Fibroblast of lung (primary cell): ENCODE measurements at places on chromosomes 6 and 20. TPM values are rescaled to one million over a fixed set of nuclear protein-coding genes. Genes with fewer than 3 reads are reported as not detected.

Gene SNAI1
- 0.26 and 0.66 TPM in 2 replicates for total RNA-seq

Gene FAM83B
- under 0.01 TPM in 2 replicates for total RNA-seq

Gene GRIK2
- total RNA-seq, result under 0.01 and 0.33 TPM in 2 replicates

GRCh38 chr6:21284166-21284565 is 309.4 kb upstream of the SOX4 start:
- DNase-seq, result no peak

DNA sequence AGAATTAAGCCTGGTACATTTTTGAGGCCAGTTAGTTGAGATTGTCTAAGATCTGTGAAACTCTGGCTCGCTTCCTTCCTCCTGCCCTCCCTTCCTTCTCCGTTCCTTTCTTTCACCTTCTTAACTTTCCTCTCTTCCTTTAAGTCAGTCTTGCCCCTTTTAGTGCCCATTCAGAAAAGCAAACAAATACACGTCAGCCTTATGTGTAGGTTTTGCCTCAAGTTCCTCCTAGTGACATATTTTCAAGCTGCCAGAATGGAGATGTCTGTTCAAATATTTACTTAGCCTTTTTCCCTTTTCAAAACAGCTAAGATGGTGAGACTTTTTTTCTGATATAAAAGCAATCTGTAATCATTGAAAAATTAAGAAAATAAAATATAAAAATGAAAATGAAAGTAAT is 178.4 kb downstream of the FARS2 start:
- peak; percentile 9 for DNase-seq

Gene STX11
- total RNA-seq, result 0.26 and 0.33 TPM in 2 replicates

- DNase-seq, result no peak
These were observed 1.3 kb upstream of the PTK6 start for GRCh38 chr20:63538204-63539091.

DNA sequence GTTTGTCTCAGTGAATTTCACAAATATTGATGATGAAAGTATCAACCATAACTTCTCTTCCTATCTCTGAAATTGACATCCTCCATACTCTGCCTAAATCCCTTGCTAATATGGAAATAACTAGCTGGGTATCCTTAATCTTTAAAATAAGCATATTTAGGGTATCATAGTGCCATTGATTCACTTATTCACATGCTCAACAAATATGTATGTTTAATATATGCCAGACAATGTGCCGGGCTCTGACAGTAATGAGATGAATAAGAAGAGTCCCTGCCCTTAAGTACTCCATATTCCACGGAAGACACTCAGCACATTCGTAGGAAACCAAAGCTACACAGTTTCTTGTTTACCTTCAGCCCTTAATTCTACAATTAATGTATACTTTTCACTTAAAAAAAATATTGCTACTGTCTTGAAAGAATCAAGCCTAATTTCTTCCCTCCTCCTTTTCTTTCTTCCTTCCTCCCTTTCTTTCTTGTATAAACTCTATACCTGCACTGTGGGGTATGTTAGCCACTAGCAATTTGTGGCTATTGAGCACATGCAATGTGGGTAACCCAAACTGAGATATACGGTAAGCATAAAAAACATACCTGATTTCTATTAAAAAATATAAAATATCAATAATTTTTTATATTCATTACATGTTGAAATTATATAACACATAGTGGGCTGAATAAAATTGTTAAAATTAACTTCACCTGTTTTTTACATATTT is 42.8 kb upstream of the STXBP5 start:
- no peak for DNase-seq

- no peak for DNase-seq
These were observed 136.3 kb upstream of the SLC22A23 start for GRCh38 chr6:3593161-3593560.

DNA sequence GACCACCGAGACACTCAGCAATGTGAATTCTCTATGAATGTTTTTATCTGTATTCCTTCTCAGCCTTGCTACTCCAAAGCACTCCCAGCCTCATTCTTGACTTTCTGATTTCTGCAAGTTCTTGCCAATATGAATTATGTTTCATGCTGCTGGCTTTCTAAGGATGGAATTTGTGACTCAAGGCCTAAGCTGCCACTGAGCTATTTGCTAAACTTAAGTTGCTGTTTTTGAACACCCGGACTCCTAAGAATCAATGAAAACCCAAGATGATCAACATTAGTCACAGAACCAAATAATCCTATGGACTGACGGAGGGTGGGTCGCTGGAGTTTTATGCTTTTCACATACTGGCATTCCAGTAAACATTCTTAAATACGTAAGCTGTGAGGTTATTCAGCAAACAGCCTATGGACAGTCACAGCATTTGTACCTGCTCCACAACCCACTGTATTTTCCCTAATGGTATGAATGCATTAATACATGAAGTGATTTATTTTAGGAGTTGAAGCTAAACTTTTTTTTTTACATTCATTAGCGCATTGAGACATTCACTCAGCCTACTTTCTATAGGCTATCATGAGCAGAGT is 8.2 kb upstream of the PXDC1 start:
- peak; percentile 85 for DNase-seq
